Caki2 (cell line): ENCODE measurements at places on chromosomes 13 and 19. TPM values are rescaled to one million over a fixed set of nuclear protein-coding genes. Genes with fewer than 3 reads are reported as not detected.

- DNase-seq = no peak
These were observed 40.0 kb upstream of the ISYNA1 start for GRCh38 chr19:18477974-18478373.

DNA sequence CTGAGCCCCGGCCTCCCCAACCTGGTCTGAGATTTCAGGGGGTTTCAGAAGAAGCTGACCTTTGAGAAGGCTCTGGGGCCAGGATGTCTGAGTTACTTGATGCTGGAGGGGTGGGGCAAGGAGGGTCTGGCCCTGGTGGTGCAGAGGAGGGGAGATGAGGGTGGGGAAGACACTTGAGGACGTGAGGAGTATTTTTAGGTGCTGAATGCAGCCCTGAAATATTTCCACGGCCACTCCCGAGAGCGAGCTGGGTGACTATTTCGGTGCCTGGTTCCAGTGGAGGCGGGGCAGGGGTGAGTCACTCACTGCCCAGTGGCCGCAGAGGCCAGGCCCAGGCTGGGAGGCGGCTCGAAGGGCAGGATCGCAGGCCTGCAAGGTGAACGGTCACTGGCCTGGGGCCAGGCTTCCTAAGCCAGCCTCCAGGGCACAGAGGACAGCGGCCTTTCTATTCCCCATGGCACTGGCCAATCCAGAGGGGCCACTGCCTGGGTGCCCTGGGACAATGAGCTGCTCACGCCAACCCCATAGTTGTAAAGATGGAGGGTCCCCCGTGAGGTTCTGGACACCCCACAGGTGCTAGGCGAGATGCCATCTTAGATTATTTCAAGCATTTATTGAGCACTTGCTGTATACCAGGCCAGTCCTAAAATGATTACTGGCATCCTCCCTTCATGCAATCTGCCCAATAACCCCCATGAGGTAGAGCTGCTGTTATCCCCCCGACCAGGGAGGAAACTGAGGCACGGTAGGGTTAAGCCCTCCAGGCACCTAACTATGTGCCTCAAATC lies 19.7 kb upstream of the JUND start:
- peak; percentile 55 for DNase-seq

GRCh38 chr13:99353836-99354235 lies 46.6 kb upstream of the GPR183 start:
- no peak for DNase-seq

- DNase-seq = no peak
These were observed 5.8 kb downstream of the TM9SF2 start for GRCh38 chr13:99507054-99507453.

GRCh38 chr13:68026077-68026476 lies 795.9 kb upstream of the PCDH9 start:
- no peak for DNase-seq

DNA sequence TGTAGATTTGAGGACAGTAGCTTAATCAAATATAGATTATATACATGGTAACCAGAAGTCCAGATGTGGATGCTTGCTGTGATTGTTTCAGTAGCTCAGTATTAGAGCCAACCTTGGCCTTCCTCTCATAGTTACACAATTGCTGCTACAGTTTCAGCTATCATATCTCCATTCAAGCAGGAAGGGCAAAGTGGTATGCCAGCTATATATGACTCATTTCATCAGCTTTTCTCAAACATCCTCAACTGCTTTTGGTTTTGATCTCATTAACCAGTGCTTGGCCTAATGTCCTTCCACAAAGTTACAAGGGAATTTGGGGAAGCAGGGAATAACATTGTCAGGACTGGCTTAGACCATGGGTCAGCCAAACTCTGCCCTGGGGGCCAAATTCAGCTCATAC lies 73.0 kb upstream of the MAB21L1 start:
- peak; percentile 14 for DNase-seq

GRCh38 chr19:38691938-38692457 lies 44.5 kb downstream of the ACTN4 start:
- peak; percentile 43 for DNase-seq

DNA sequence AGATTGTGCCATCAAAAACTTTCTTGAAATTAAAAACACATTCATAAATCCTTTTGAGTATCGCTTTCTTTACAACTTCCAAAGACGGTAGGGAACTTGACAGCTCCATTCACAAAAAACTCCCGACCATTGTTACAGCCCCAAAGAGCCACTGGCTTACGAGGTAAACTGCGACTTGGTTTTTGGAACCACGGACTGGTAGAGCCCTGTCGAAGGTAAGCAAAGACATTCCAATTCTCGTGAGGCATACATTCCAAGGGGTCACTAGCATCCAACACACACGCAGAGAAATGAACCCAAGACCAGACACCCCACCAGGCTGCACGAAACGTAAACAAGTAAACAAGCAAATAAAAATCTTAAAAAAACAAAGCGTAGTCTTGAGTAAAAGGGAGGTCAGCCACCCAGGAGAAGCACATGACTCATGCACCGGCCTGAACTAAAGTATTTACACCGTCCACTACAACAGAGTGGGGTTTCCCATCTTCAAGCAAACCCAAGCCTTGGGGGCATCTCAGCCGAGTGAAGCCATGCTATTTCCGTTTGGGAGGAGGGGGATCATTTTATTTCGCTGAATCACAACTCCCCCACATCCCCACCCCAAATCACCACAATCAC lies 1.4 kb downstream of the BRD4 start:
- peak; percentile 73 for DNase-seq

MRPS31 gene
- total RNA-seq = 11.7 and 16.3 TPM in 2 replicates

GRCh38 chr19:38264486-38265212 lies at the start of gene SPINT2:
SPINT2 (plus strand) TSS chr19:38264573; CDS start chr19:38264893, 320 bp downstream.
- DNase-seq = no peak

DNA sequence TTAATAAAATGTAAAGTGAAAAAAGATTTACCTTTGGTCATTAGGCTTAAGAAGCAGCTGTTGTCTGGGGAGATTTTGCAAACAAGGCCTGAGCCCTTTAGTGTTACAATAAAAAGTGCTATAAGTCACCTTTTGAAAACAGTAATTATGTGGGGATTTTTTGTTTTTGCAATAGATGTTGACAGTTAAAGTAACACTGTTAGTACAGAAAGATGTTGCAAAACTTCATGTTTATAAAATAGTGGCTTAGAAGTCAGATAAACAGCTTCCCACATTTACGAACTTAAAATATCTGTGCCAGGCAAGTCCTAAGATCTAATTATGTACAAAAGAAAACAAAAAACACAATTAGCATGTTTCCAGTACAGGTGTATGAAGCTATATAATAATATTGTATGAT lies 138.0 kb upstream of the IRS2 start:
- no peak for DNase-seq

GRCh38 chr13:22836475-22836874 lies 344.3 kb upstream of the SGCG start:
- no peak for DNase-seq

DENND1C gene
- total RNA-seq = not detected in 2 replicates

- DNase-seq = peak; percentile 92
These were observed 7.7 kb downstream of the TECR start for GRCh38 chr19:14536926-14537692.
